ENCODE measurements at places on chromosomes 12 and 14.
A peak's percentile ranks its signal among the peaks of the same experiment; 100 is the strongest.

GRCh38 chr12:5996459-5996858 is 51.4 kb upstream of the ANO2 start:
- DNase-seq, result no peak

DNA sequence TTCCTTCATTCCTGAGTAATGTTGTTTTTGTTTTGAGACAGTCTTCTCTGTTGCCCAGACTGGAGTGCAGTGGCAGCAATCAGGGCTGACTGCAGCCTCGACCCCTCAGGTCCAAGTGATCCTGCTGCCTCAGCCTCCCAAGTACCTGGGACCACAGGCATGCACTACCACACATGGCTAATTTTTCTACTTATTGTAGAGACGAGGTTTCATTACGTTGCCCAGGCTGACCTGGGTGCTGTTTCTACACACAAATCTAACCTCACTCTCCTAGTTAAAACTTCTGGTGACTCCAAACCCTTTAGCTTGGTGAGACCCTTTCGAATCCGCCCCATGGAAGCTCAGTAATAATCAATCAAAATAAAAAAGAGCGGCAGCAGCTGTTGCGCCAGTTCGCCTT is 1.3 kb downstream of the TMEM116 start:
- no peak for DNase-seq

DNA sequence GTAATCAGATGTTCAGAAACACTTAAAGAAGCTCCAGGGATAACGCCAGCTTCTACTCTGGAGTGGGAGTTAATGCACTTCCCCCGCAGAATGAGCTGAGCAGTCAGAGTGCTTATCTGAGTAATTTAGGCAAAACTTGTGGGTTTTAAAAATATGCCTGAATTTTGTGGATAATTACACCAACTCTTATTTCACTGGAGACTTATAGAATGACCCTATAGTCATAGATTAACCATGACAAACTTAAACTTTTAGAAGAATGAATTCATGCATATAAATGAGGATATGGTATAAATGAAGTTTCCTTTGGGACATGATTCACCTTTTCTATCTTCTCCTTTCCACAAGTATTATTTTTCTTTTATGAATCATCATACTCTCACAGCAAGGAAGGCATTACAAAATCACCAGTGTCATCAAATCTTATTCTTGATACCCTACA is 241.1 kb upstream of the FBXO33 start:
- DNase-seq, result no peak

- DNase-seq, result no peak
These were observed 98.1 kb upstream of the MAP1LC3B2 start for GRCh38 chr12:116461060-116461459.

DNA sequence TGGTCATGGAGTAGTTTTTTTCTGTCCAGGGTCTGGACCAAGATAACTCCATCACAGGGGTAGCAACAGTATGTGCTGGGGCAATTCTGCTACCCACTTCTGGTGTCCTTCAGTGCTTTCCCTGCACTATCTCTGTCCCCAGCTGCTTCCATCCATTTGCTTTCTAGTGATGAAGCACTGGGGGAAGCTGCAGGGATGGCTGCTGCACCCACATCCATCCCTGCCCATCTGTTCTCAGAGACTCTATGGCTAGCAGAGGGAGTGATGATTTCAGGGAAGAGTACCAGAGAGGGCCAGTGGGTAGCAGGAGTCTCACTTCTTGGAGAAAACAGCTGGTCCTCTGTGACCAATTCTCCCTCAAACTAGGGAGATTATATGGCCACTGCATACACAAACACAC is 44.1 kb downstream of the ETV6 start:
- DNase-seq, result no peak

- no peak for DNase-seq
These were observed 27.6 kb upstream of the SEL1L start for GRCh38 chr14:81561084-81561775.

DNA sequence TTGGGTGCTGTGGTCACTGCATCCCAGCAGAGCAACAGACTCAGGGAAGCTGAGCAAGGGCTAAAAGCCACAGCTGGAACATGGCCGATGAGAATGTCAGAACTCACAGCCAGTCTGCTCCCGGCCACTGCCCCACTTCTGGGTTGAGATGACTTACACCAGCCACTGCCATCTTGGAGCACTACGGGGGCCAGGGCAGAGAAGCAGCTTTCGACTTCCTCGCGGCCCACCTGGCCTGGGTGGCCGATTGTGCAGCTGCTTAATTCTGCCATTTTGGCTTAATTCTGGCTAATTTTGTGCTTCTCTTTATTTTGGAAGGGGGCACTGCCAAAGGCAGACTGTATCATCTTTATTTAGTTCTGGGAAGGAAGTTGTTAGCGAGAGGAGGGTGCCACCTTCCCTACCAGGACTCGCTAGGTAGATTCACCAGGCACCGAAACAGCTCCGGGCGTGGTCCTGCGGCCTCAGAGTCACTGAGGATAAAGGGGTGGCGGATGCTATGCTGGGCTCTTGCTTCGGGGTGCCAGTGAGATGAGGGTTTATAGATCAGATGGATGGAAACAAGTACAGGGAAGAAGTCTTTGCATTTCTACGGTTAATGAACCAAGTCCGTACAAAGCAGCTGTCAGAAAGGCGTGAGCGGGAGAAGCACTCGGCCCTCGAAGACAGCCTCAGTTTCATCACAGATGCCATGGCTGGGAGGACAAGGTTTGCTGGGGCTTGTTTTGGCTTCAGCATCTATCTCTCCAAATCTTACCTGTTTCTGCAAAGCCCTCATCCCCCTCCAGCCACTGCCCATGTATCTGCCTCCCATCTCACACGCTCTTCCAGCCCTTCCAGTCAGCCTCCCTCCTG is 147.8 kb downstream of the PIWIL1 start:
- no peak for DNase-seq

- DNase-seq, result no peak
These were observed 7.9 kb downstream of the SSPN start for GRCh38 chr12:26203167-26203780.

- DNase-seq, result no peak
These were observed 9.3 kb upstream of the PTHLH start for GRCh38 chr12:27981874-27982273.

DNA sequence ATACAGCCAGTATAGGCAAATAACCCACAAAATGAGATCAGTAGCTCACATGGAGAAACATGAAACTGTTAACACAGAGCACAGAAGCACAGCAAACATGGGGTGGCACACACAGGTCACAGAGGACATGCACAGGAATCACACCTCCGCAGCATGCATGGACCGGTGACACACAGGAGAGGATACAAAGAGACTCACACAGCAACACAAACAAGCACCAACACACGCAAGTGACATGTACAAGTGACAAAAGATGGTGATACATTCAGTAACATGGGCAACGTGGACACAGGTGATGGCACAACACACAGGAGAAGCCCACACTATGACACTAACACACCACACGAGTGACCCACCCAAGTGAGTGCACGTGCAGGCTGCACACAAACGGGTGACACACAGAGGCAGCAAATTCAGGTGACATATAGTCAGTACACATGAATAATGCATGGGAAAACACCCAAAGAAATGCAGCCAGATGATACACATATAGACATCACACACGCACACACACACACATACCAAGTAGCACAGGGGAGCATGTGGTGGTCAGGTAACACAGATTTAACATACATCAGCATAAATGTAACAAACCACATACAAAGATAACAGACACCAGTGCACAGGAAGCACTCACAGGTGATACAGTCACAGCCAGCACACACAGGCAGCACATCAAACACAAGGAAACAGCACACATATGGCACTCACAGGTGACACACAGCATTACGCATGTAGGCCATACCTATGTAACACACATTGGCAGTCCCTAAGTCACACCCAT is 216.0 kb upstream of the SFSWAP start:
- no peak for DNase-seq

DNA sequence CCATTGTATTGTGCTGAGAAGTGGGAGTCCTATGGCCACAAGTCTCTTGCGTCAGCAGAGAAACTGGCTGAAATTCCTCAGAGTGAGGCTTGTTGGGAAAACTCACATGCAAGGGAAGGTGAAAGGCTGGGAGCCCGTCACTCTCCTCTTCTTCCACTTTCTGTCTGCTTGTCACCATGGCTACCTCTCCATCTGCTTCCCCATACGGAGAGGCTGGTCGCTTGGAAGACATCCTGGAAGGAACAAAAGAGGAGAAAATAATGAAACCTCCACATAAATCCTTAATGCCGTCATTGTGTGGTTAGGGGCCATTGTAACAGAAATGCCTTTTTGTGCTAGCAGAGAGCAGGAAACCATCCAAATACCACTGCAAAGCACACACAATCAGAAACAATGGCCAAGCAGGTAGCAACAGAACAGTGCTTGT is 53.7 kb downstream of the SOX5 start:
- no peak for DNase-seq

DNA sequence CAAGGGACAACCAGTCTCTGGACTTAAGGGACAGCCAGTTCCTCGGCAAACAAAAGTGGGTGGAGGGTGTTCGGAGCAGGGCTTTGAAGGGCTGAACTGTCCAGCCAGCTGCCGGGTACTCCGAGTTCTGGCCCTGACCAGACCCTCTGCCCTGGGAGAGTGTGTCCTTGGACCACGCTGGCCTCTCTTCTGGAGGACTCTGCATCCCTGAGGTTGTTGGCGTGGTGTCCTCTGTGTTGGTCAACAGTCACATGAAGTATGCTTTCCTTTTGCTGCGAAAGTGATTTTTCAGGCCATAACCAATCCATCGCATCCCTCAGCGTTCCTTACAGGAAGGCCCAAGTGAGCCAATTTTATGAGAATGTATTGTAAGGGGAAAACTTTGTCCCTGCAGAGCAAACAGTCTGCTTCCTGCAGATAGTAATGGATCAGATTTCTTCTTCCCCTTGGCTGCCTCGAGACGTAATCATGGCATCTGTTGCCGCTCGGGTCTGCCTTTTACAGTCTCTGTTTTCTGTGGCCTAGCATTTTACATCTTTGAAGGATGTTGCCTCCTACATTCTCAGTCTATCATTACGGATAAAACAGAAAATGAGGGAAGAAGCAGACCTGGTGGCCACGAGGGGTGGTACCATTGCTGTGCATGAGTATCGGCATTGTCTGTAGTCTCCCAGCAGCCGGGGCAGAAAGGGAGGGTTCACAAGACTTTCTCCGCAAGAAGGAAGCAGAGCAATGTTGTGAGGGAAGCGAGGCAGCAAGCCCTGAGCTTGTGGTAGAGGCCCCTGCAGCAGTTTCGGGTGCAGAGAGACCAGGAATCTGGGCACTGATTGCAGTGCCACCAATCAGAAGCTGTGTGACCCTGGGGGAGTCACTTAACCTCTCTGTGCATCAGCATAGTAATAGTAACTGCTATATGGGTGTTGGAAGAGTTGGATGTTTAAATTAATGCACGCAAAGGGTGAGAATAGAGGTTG is 47.4 kb downstream of the SMIM41 start:
- DNase-seq, result no peak

DNA sequence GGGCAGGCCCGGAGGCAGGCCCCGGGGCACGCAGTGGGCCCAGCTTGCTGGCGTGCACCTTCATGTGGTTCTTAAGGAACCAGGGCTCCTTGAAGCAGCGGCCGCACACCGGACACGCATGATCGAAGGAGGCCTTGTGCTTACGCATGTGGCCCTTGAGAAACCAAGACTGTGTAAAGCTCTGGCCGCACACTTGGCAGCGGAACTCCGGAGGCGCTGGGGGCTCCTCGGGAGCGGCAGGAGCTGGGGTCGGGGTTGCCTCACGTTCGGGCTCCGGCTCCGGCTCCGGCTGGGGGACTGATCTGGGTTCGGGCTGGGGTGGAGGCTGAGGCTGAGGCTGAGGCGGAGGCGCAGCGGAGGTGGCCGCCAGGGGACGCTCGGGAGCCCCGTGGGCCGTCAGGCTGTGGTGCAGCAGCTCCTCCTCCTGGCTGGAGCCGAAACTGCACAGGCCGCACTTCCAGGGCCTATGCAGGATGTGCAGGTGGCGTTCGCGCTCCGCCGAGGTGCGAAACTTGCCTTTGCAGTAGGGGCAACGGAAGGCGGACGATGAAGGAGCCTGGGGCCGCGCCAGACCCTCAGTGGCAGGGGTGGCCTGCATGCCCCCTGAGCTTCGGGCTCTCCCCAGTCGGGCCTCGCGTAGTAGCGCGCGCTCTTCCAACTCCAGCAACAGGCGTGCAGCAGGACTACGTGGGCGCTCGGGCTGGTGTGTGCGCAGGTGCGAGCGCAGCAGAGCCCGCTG is 6.0 kb downstream of the ZNF219 start:
- DNase-seq, result peak; percentile 84

- DNase-seq, result no peak
These were observed 599.1 kb downstream of the CCER1 start for GRCh38 chr12:90355711-90356355.

DNA sequence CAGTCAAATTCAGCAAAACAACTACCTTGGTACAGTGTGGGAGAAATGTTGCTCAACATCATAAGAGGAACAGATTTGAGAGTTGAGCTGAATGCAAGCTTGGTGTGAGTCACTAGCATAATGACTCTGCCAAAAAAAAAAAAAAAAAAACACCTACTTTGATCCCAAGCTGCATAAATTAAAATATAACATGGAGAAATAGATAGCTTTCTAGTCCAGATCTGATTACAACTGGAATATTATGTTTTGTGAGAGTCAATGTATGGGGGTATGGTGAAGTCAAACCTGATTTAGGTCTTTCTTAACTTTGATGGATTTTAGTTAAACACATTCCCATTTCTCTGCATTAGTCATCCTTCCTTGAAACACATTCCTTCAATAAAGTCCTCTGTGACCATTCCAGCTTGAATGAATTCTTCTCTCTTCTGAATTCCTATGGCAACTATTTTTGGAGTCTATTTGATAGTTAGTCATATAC is 188.1 kb downstream of the SLC5A8 start:
- DNase-seq, result no peak

DNA sequence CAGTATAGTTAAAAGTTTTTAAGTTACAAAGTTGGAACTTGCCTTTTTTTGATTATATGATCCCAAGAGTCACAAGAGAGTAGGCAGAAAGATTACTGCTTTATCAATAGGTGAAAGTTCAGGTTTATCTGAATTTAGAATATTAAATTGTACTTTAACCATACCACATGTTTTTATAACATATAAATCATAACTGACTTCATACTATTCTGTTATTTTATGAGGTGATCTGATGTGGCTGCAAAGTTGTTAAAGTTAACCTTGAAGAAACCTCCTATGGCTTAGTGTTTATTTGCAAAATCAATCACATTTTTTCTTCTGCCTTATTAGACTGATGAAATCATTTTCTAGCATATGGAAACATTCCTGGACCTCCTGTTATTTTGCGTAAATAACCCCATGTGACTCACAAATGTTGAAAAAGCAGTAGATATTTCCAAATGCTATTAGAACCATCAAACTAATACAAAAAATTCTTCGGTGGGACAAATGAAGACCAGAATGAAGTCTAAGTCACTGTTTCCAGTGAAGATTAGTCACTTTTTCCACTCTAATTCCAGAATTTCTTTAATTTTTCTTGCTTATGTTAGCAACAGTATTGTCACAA is 132.1 kb downstream of the RAD51B start:
- DNase-seq, result no peak

DNA sequence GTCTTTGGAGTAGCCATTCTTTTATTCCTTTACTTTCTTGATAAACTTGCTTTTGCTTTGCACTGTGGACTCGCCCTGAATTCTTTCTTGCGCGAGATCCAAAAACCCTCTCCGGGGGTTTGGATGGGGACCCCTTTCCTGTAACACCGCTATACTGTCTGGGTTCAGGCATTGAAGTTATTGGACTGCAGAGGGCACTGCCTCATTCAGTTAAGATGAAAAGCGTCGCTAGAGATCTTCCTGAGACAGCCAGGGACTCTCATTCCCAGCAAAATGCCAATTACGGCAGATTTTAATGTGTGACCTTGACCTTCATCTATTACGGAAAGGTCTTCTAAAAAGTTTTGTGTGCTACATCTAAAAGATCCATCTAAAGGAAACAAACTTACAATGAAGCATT is 17.3 kb upstream of the RIMKLB start:
- no peak for DNase-seq

- no peak for DNase-seq
These were observed 95.0 kb downstream of the FOXN4 start for GRCh38 chr12:109214131-109214530.
